Stimulated activated naive B cell treated with anti-CD40 and anti-IgM and Interleukin-4, amounts not matched to agents 10 μg/mL and 1 μg/mL and 100 μg/mL, for 72 hours (primary cell): ENCODE measurements at places on chromosomes 2 and 18.
A peak's percentile ranks its signal among the peaks of the same experiment; 100 is the strongest.

GRCh38 chr2:212141499-212141898 lies 397.1 kb downstream of the ERBB4 start:
- DNase-seq = no peak

DNA sequence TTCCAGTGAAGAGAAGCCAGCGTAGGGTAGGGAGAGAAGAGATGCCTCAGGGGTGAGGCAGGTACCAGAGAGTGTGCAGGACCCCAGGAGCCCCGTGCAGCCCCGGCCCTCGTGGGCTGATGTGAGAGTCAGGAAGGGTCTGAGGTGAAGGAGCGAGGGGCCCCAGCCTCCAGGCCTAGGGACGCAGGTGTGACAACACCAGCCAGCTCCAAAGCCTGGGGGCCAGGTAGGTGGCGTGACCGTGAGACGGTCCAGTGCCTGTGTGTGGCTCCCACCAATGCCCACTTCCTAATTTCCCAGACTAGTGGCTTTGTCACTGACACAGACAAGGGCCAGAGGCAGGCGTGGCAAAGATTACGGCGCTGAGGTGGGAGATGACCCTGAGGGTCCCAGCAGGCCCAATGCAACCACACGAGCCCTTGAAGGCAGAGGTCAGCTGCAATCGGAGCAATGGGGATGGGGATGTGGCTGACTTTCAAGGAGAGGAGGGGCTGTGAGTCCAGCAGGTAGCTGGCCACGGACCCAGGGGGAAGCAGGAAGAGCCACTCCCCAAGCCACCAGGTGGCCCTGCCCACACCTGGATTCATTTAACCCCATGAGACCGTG lies 86.0 kb upstream of the SNTG2 start:
- DNase-seq = no peak

DNA sequence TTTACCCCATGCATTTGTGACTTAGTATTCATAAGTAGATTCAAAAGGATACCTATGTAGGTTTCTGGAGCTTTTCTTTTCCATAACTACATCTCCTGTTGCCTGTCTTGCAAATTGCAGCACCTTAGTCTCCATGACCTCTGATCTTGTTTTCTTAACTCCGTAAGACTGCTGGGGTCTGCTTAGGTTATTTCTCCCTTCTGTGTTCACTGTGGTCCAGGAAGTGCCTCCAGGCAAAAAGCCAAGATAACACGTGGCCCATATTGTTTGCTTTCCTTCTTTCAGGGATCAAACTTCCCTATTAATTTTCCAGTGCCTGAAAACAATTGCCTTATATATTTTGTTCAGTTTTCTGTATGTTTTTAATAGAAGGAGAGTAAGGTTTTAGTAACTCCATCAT lies 86.4 kb downstream of the GCA start:
- DNase-seq = no peak

- no peak for DNase-seq
These were observed 29.9 kb downstream of the PTPN18 start for GRCh38 chr2:130385709-130386108.

- no peak for DNase-seq
These were observed 1344.4 kb upstream of the CELF4 start for GRCh38 chr18:38909972-38910371.

DNA sequence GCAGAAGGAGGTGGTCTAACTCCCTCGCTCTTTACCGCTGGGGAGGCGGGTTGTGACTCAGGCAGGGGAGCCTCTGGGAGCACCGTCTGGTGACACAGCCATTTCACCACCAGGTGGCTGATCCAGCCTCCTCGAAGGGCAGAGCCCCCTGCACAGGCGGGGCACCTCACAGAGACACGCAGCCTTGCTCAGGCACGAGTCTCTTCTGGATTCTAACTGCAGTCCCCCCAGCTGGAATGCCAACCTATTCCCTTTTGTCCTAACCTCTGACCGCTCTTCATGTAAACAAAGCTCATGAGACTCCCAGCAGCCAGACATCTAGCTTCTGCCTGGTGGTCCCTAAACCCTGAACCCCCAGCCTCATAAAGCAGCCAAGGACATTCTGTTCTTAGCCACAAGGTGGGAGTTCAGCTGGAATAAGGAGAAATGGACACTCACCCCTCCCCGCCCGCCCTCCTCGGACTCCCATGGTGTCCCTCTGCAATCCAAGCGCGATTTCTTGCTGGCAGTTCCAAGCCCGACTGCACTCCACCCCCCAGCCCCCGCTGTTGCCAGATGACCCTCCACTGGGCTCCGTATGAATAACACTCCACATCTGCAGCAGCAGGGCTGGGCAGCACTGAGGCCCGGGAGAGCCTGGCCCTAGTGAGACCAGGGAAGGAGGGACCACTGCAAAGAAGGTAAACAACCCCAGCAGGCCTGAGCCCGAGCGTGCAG lies 84.3 kb downstream of the TNS1 start:
- no peak for DNase-seq

DNA sequence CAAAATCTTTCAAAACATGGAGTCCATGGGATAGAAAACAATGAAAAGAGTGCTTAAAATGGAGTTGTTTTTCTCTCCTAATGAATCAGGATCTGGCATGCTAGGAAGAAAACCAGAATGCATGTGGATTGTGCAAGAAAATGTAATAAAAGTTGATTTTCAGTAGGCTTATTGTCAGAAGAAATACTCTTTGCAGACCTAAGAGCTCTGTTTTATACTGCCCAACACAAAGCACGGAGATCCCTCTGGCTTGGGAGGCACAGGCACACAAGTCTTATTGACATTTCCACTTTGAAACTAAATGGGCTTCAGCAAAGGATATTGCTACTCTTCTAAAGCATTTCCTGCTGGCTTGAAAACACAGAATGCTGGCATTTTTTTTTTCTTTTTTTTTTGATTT lies 15.5 kb upstream of the DAPL1 start:
- no peak for DNase-seq

DNA sequence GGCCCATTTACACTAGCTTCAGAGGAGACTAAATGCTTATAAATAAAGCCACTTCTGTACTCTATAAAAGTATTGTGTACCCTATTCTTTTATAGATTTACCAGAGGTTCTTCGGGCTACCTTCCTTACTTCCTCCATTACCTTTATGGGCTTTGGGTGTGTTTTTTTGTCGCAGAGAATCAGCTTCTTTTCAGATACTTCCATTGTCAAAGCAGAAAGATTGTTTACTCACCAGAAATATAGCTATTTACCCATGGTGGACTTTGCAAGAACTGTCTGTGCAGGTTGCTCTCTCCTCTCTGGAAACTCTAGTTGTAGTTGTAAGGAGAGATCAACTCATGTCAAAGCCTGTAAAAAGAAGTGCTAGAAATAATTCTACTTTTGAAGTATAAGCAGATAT lies 14.8 kb downstream of the CCDC121 start:
- DNase-seq = no peak

- DNase-seq = no peak
These were observed 388.9 kb downstream of the SETBP1 start for GRCh38 chr18:45069546-45069945.

GRCh38 chr2:215436705-215437565 lies 1.1 kb upstream of the FN1 start:
- DNase-seq = no peak

DNA sequence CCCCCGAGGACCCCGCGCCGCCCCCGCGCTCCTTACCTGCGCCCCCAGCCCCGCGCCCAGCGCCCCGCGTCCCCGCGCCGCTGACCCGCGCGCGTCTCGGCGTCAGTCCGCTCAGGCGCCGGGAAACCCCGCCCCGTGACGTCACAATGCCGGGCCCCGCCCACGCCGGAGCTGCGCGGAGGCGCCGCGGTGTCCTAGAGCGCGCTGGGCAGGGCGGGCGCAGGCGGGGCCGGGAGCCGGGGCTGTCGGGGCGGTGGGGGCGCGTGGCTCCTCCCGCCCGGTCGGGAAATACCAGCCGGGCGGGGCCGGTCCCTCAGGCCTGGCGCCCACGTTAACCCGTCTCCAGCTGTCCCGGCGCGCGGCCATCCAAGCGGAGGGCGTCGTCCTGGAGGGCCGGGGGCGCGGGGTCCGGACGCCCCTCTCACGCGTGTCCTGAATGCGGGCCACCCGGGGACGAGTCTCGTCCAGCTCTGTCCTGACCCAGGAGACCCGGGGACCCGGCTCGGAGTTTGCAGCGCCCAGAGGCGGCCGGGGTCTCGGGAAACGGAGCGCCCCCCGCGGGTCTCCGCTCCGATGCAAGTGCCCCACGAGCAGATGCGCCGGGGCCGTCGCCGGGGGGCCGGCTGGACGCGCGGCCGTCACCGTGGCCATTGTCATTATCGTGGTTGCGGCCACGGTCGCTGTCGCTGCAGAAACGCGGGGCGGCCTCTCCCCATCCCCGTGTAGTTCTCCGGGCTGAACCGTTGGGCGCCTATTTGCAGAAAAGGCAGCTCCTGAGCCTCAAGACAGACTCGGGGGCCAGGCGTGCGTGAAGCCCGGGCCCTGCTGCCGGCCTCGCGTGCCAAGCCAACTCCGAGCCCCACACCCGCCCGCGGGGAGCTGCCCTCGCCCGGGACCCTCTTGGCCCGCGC lies at the start of gene SLC66A2:
TSS of gene SLC66A2 (minus strand) at position 109 of the 911 bp plus-strand sequence. CDS start 727 bp downstream, outside the sequence.
- DNase-seq = peak; percentile 79

GRCh38 chr2:213868526-213868925 lies 542.3 kb upstream of the VWC2L start:
- no peak for DNase-seq

- no peak for DNase-seq
These were observed 143.0 kb downstream of the MYO3B start for GRCh38 chr2:170320948-170321347.

DNA sequence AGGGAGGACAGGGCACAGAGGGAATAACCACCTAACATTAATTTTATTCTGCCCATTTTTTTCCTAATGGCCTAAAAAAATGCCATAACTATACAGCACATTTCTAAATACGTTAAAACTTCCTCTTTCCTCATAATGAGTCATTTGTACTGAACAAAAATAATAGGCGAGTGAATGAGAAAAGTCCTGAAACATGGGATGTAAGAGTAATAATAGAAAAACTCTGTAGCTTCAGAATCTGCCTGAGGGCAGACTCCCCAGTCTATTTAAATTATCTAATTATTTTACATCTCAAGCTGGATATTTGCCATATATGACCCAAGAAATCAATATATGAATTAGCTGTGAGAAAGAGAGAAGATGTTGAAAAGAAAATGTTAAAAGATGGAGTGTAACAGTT lies 285.1 kb downstream of the TMX3 start:
- DNase-seq = no peak

DNA sequence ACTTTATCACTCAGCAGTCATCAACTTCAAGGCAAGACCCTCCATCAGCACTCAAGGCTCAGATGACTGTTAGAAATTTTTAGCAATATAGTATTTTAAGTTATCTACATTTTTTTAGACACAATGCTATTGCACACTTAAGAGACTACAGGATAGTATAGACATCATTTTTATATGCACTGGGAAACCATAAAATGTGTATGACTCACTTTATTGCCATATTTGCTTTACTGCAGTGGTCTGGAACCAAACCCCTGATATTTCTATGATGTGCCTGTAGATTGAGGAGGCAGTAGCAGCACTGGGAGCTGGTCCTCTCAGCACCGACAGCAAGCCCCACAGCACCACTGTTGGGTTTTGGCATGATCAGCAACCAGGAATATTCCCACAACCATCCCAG lies 264.8 kb upstream of the HNRNPA3 start:
- DNase-seq = no peak

DNA sequence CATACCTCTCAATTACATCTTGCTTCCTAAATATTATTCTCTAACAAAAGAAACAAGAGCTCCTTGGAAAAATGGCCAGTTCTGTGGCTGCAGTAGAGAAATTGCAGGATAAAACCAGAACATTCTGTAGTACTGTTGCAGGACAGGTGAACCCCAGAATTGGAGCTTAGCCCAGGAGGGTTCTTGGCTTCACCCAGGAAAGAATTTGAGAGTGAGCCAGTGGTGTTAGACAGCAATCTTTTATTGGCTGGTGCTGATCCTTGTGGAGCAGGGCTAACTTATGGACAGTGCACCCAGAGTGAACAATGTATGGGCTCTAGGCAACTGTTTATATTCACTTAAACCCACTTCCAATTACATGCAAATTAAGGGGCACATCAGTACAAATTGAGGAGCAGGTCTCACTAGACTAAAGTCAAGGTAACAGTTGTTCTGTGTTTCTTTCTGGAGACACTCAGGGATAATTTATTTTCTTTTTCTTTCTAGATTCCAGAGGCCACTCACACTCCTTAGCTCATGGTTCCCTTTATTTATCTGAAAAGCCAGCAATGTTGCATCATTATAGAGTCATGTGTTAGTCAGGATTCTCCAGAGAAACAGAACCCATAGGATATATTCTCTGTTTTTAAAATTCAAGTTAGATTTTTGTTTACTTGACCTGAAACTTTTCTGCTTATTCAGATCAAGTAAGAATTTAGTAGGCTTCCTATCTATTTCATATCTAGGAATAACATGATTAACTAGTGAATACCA lies 348.1 kb downstream of the CCDC85A start:
- DNase-seq = no peak

DNA sequence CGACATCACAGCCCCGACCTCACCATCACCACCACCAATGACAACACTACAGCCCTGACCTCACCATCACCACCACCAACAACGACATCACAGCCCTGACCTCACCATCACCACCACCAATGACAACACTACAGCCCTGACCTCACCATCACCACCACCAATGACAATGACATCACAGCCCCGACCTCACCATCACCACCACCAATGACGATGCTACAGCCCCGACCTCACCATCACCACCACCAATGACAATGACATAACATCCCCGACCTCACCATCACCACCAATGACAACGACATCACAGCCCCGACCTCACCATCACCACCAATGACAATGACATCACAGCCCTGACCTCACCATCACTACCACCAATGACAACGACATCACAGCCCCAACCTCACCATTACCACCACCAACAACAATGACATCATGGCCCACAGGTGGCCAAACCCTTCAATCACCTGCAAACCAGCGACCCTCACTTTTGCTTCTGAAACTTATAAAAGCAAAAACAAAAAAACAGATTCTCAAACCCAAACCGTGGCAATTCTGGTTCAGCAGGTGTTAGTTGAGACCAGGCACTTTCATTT lies 70.7 kb upstream of the TMEM18 start:
- DNase-seq = no peak

DNA sequence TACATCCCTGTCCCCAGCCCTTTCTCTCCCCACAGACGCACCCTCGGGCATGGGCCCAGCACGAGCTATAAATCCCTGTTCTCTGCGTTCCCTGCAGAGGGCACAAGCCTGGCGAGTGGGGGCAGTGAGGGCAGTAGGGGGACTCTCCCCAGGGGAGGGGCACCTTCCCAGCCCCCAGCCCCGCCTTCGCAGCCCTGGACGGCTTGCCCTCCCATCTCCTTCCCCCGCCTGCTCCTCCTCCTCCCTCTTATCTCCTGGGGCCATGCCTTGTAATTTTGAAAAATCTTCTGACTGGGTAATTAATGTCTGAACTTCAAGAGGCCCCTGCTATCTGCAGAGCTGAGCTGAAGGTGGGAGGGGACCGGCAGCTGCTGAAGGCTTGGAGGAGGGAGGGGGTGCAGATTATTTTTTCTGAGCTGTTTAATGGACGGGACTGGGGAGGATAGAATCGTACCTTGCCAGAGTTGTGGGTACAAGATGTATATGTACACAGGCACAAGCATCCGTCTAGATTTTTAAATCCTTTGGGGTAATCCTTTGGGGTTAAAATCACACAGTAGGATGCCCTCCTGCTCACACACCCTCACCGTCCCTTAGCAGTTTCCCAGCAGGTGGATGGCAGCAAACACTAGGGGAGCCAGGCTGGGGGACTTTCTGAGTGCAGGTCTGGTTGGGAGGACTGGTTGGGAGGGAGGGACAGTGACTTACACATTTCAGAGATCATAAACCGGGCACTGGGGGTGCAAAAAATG lies 121.9 kb downstream of the SMAD7 start:
- DNase-seq = no peak
